GM23338 (cell line): ENCODE measurements at places on chromosomes 16 and 17.

GRCh38 chr16:14490235-14490634 is 139.8 kb downstream of the PARN start:
- no peak overlapping the region for H3K27ac ChIP-seq
- peaks cover 28% of the 10 kb centered on the region for H3K4me1 ChIP-seq
- H3K36me3 ChIP-seq, result no peaks in the 10 kb centered on the region
- H3K27me3 ChIP-seq, result no peaks in the 10 kb centered on the region
- no peak overlapping the region for H3K4me3 ChIP-seq

DNA sequence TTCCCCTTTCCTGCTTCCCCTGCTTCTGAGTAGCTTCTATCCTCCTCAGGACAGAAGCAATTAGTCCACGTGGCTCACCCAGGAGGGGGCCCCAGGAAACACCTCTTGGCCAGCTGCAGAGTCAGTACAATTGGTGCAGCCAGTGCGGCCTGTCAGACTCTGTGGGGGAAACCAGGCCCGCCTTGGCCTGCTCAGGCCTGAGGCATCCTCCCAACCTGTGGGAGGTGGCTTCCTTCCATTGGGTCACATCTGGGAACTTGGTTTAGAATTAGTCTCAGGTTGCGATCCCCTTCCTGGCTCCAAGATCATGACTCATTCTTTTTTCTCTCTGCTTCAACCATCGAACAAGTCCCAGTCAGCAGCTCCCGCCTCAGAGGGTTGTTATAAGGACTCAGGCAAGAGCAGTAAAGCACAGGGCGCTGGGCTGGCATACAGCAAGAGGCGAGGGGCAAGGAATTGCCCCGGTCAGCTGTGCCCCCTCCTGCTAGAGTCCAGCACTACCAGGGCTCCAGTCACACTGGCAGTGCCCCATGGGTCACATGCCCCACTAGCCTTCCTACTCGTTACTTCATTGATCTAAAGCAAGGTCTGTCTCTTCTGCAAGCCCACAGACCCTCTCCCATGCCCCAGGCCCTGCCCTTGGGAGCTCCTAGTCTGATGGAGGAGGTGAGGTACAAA is 8.1 kb upstream of the EPX start:
- no peak overlapping the region for H3K4me3 ChIP-seq
- peak; percentile 61 for DNase-seq
- no peaks in the 10 kb centered on the region for H3K4me1 ChIP-seq
- no peaks in the 10 kb centered on the region for H3K27me3 ChIP-seq
- no peak overlapping the region for H3K27ac ChIP-seq

DNA sequence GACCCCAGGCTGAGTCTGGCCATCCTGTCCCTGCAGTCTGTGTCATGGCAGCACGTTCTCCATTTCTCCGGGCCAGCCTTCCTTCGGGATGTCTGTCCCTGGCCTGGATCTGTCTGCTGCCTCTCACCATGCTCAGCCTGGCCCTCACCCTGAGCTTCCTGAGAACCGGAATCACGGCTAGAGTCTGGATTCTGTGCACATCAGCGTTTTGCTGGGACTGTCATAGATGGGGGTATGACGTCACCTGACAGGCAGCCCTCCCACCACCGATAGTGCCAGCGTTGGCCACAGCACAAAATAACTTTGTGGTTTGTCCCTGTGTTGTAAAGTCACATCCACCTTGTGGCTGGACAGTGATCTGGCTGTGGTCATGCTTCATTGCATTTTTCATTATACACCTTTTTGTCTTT is 59.2 kb downstream of the B9D1 start:
- H3K27me3 ChIP-seq, result no peaks in the 10 kb centered on the region
- no peak for DNase-seq
- no peak overlapping the region for H3K4me3 ChIP-seq
- no peaks in the 10 kb centered on the region for H3K36me3 ChIP-seq
- H3K27ac ChIP-seq, result no peak overlapping the region

DNA sequence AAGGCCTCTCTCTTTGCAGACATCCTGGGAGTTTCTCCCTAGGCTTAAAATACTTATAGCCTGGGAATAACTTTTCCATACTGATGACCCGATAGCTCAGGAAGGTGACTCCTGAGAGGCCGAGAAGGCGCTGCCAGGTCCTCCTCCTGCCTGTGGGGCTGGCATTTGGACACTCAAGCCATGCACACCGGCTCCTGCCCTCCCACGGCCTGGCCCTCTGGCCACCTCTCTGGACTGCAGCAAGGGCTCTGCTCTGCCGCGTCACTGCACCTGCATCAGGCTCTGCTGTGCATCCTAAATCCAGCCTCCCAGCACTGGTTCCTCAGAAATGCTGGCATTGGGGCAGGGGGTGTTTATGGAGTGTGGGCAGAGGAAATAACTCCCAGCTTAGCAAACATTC is 14.2 kb downstream of the KCNG4 start:
- peaks cover 4% of the 10 kb centered on the region for H3K4me1 ChIP-seq
- no peak overlapping the region for H3K4me3 ChIP-seq
- H3K27ac ChIP-seq, result no peak overlapping the region
- no peaks in the 10 kb centered on the region for H3K27me3 ChIP-seq

GRCh38 chr17:13002761-13003453 is 14.9 kb downstream of the ELAC2 start:
- H3K27ac ChIP-seq, result no peak overlapping the region
- no peaks in the 10 kb centered on the region for H3K27me3 ChIP-seq
- H3K36me3 ChIP-seq, result peaks cover 72% of the 10 kb centered on the region
- H3K4me1 ChIP-seq, result no peaks in the 10 kb centered on the region

- 0 out of 2 replicates have a peak overlapping the region, but pooled peaks have one; percentile 23 for H3K4me3 ChIP-seq
- no peak overlapping the region for H3K27ac ChIP-seq
- peaks cover 21% of the 10 kb centered on the region; the same call in 1 of the 2 replicates for H3K4me1 ChIP-seq
- H3K36me3 ChIP-seq, result no peaks in the 10 kb centered on the region
Measured at GRCh38 chr17:61401389-61402072, 1.9 kb downstream of the TBX2 start.

- H3K27me3 ChIP-seq, result no peaks in the 10 kb centered on the region
- no peak overlapping the region for H3K27ac ChIP-seq
- H3K4me3 ChIP-seq, result no peak overlapping the region
- DNase-seq, result peak; percentile 64
- H3K4me1 ChIP-seq, result no peaks in the 10 kb centered on the region
Measured at GRCh38 chr16:2244301-2244700, 7.1 kb downstream of the ECI1 start.

- peaks cover 68% of the 10 kb centered on the region for H3K4me1 ChIP-seq
- H3K27me3 ChIP-seq, result no peaks in the 10 kb centered on the region
- H3K4me3 ChIP-seq, result peak overlapping the region; percentile 45
- peak overlapping the region; percentile 87 for H3K27ac ChIP-seq
- H3K36me3 ChIP-seq, result no peaks in the 10 kb centered on the region
Measured at GRCh38 chr17:32519228-32520103, 32.7 kb downstream of the CDK5R1 start.

DNA sequence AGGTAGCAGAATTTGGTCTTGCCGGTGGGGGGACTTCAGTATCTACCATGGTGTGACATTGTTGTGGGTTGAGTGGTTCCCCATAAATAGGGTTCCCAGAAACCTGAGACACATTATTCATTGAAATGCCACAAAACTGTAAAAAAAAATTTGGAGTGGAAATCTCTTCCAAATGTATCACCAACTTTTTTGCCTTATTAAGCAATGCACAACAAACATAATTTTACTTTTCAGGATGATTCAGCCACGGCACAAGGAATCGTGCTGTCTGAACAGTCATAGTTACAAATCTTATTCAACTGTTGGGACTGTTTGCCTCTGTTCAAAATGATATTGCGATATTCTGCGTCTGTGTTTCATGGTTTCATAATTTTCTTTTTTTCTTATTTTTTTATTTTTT is 181.2 kb downstream of the NTN1 start:
- no peaks in the 10 kb centered on the region for H3K36me3 ChIP-seq
- no peak overlapping the region for H3K27ac ChIP-seq
- no peaks in the 10 kb centered on the region for H3K4me1 ChIP-seq
- no peak overlapping the region for H3K4me3 ChIP-seq
- DNase-seq, result no peak

GRCh38 chr17:73271072-73271471 is 9.4 kb upstream of the CPSF4L start:
- no peaks in the 10 kb centered on the region for H3K27me3 ChIP-seq
- 0 out of 2 replicates have a peak, but pooled peaks cover 3% of the 10 kb centered on the region for H3K4me1 ChIP-seq
- DNase-seq, result no peak
- H3K4me3 ChIP-seq, result no peak overlapping the region

DNA sequence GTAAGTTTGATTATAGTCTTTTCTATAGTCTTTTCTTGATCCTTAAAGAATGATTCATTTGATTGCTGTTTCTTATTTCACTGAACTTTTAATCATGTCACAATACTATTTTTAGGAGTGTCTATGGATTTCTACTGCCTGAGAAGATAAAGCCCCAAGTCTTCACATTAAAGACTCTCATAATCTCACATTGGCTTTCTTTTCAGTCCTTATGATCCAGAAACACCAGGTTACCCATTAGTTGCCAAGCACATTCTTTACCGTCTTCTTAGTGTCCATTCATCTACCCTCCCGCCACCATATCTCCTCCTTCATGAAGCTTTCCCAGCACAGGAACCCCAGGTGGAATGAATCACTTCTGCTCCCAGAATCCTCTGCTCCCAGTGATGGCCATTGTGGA is 49.5 kb upstream of the MYOCD start:
- no peaks in the 10 kb centered on the region for H3K27me3 ChIP-seq
- peaks cover 14% of the 10 kb centered on the region for H3K4me1 ChIP-seq
- H3K36me3 ChIP-seq, result no peaks in the 10 kb centered on the region
- DNase-seq, result no peak
- H3K4me3 ChIP-seq, result no peak overlapping the region
- no peak overlapping the region for H3K27ac ChIP-seq

DNA sequence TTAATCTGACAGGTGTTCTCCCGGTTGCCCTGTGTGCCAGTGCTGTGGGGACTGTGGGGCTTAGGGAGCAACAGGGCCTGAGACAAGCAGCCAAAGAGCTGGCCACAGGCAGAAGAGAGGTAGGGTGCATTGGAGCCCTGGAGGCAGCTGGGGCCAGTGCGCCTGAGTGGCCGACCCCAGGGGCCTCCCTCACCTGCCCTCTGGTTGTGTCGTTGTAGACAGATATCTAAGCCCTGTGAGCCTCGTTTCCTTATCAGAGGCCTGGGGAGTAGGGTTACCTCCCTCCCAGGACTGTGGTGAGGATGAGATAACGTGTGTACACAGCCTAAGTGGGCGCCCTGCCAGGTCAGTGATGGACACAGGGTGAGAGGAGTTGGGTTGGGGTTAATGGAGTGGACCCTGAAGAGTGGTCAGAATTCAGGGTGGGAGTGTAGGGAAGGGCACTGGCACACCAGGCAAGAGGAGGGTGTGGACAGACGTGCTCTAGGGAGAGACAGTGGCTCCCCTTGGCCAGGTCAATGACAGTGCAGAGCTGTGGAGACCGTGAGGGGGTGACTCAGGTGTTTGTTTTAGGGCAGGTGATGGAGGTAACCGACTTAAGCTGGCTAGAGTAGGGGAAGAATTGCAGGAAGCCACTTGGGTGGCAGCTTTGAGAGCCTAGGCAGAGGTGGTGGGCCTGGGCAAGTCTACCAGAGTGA is 3.4 kb downstream of the NARF start:
- H3K36me3 ChIP-seq, result peaks cover 4% of the 10 kb centered on the region; the same call in 1 of the 2 replicates
- H3K27ac ChIP-seq, result no peak overlapping the region
- no peak overlapping the region for H3K4me3 ChIP-seq
- H3K4me1 ChIP-seq, result peaks cover 6% of the 10 kb centered on the region
- no peak for DNase-seq

- H3K36me3 ChIP-seq, result no peaks in the 10 kb centered on the region
- H3K27me3 ChIP-seq, result no peaks in the 10 kb centered on the region
- no peaks in the 10 kb centered on the region for H3K4me1 ChIP-seq
- DNase-seq, result no peak
- no peak overlapping the region for H3K4me3 ChIP-seq
Measured at GRCh38 chr17:1730326-1731193, 6.1 kb downstream of the WDR81 start.

GRCh38 chr17:5011928-5012327 is 14.2 kb downstream of the KIF1C start:
- peaks cover 24% of the 10 kb centered on the region for H3K36me3 ChIP-seq
- no peaks in the 10 kb centered on the region for H3K27me3 ChIP-seq
- H3K27ac ChIP-seq, result no peak overlapping the region
- no peak for DNase-seq
- no peaks in the 10 kb centered on the region for H3K4me1 ChIP-seq

DNA sequence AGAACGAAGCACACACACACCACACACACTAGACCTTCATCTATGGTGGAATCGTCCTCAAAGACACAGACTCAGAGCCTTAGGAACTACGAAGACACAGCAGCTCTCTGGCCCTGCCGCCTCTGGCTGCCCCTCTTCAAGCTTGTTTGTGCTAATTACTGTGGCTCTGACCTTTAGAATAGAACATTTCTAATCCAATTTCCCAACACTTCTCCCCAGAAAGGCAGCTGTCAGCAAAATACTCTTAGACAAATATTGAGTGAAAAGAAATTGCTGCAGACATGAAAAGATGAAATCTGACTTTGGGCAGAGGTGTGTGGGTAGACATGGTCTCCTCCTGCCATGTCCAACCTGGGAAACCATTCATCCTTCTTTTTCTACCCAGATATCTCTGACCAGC is 152.0 kb upstream of the DNAH9 start:
- no peaks in the 10 kb centered on the region for H3K27me3 ChIP-seq
- no peak for DNase-seq
- H3K4me1 ChIP-seq, result no peaks in the 10 kb centered on the region
- H3K4me3 ChIP-seq, result no peak overlapping the region
- H3K27ac ChIP-seq, result no peak overlapping the region

DNA sequence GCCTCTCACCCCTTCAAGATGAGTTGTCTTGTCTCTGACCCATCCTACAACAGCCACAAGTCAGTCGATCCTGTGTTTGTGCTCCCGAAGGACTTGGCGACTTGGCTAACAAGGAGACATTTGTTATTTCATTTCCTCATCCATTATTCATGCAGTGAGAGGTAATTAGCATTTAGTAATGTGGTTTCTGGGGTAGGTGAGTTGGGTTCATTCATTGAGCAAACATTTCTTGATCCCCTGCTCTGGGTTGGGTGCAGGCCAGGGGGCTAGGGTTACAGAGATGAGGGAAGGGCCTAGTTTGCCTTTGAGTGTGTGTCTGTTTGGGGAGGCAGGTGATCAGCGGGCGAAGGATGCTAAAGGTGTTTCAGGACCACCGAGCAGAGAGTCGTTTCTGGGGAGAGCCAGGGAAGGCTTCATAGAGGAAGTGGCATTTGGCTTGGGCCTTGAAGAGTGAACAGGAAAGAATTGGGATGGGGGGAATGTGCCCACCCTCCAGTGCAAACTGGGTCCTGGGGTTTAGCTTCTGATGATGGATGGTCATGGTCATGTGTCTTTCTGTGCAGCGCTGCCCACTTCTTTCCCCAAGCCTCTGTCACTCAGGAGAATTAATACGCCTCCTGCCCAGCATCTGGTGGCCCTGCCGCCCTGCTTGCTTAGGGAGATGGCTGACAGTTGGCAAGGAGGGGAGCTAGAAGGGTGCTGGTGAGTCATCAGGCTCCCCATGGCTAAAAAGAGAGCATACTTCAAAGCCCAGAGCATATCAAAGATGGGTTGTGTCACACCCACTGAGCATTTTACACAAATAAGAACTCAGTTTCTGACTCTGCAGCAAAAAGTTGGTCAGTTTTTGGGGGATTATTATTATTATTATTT is 38.5 kb downstream of the MSI2 start:
- no peak overlapping the region for H3K4me3 ChIP-seq
- H3K36me3 ChIP-seq, result peaks cover 7% of the 10 kb centered on the region; the same call in 1 of the 2 replicates
- peaks cover 22% of the 10 kb centered on the region for H3K4me1 ChIP-seq
- DNase-seq, result peak; percentile 55
